ENCODE measurements at places on chromosomes 2 and 18.

GRCh38 chr2:64655873-64656272, 2.2 kb upstream of the SERTAD2 start:
- no peak for DNase-seq

GRCh38 chr2:150190546-150190945, 296.9 kb downstream of the RND3 start:
- no peak for DNase-seq

- DNase-seq = no peak
These were observed 246.4 kb downstream of the DYM start for GRCh38 chr18:49214058-49214457.

- DNase-seq = no peak
These were observed 28.9 kb upstream of the CCNYL1 start for GRCh38 chr2:207682557-207682956.

GRCh38 chr2:114464961-114465706, 22.7 kb downstream of the DPP10 start:
- no peak for DNase-seq

DNA sequence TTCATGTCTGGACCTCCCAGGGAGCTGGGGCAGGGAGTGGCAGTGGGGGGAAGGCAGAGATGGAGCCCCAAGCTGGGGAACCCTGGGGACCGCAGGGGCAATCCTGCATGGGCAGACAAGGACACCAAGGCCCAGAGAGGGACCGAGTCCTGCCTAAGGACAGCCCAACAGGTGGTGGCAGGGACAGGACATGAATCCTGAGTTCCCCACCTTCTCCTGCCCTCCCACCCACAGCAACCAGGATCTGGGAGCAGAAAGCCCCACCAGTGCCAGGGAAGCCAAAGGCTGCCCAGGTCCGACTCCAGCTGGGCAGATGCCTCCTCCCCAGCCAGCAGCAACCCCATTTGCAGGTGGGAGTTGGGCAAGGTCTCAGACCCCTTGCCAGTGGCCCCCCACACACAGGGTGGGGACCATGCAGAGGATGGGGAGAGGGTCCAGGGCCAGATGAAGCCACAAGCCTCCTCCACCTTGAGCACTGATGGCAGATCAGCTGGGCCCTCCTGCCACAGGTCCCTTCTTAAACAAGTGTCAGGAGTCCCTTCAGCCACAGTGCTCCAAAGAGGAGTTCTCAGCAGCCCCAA, 6.3 kb downstream of the ADRA2B start:
- no peak for DNase-seq

GRCh38 chr2:190425221-190425866, 17.2 kb downstream of the MFSD6 start:
- no peak for DNase-seq

DNA sequence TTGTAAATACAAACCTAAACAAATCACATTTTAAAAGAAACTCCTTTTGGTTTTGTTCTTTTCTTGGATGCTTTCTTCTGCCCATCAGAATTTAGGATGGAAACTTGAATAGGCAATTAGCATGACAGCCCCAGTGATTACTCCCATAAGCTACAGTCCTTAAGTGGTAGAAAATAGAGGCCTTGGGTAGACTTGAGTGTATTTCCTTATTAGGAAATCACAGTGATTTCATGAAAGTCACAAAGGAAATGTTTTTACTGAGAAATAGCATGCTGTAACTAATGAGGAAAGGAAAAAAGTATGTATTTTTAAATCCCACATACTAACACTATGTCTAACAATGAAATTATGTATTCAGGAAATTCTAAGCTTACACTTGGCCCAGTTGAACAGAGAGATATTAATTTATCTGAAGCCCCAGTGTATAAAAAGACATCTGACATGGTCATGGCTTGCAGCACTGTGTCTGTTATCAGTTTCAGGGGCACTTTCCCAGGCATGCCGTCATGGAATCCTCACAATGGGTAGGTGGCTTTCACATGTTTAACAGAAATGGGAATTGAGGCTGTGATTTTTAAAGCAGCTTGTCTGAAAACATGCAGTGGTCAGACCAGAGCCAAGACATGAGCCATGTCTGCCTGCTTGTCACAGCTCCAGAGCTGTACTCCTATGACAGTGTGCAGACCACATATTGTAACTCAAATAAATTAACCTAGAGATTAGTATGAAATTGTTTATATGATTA, 79.7 kb upstream of the TRIB2 start:
- no peak for DNase-seq

DNA sequence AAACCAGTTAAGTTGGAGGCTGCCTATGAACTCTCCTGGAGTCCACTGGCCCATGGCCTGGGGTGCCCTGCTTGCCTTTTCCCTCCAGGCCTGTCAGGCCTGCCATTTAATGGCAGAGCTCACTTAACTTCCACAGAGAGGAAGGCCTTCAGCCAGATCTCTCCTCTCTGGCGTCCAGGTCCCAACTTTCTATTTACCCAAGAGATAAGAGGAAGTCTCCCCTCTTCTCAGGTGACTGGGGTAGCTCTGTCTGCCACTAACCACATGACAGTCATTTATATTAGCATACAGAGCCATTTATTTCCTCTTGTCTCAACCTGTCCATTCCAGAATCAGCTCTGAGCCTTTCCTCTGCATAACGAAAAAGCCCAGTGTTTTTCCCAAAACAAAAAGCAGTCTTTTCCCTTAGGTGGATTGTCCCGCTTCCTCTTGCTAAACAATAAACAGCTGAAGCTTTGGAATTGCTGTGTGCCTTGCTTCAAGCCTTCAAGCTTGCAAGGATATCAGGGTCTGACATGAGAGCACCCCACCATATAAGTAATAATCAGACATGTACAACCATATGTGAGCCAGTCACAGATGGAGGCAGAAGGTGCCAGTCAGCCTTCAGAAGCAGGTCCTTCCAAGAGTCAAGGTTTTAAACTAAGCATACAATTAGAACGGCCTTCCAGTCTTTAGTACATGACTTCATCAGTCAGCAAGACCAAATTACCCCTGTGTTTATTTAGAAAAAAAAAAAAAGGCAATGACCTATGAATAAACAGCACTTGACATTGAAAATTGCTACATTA, 71.2 kb upstream of the STPG4 start:
- DNase-seq = no peak

DNA sequence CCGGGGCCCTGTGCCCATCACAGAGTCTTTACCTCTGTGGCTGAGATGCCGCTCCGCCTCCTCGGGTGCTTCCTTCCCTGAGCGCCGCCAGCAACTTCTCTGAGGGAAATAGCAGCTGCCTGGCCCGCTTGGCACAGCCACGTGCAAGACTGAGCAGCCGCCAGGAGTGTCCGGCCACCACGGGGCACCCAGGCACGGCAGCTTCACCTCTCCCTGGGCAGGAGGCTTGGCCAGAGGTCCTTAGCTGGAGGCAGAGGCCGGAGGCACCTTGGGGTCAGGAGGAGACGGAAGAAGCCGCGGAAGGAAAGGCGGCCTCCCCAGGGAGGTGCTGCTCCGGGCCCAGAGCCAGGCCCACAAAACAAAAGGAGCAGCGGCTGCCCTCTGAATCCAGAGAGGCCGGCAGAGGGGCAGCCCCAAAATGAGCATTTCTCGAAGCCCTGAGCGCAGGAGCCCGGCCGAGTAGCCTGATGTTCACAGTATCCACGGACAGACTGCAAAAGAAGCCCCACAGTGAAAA, 6.0 kb upstream of the LIMS2 start:
- no peak for DNase-seq

DNA sequence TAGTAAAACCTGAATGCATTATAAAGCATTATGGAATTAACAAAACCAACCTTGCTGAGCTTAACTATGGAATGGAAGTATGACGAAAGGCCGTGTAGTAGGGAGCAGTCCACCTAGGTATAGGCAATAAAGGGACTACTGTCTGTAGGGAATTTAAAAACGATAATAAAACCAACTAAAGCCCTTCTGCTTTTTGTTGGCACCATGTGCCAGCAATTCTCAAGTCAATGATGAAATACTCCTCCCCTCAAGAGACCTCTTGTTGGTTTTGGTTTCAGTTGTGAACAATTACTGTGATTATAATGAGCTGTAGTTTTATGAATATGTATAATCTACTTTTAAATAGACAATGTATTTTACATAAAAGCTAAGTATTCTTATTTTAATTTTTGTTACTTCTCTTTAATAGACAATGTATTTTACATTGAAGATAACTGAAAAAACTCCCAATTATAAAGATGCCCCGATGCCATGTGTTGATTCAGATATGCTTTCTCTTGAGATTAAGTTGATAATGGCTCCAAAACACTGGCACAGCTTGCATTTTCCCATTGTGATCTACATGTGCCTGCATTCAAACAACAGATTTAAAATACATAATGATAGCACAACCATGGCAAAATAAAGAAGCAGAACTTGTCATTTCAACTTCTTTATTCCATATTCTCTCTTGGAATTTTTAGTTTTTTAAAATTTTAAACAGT, 55.5 kb upstream of the ZDBF2 start:
- DNase-seq = no peak

GRCh38 chr18:41940506-41941215, 14.4 kb upstream of the PIK3C3 start:
- DNase-seq = no peak

Measured in stimulated activated CD4-positive, alpha-beta T cell treated with anti-CD3 and anti-CD28 coated beads, Interleukin-12 subunit alpha, Interleukin-12 subunit beta, amount 100 ng/mL, for 48 hours (primary cell).